ENCODE measurements at places on chromosomes 12 and 14.
A peak's percentile ranks its signal among the peaks of the same experiment; 100 is the strongest.

- no peak for DNase-seq
Measured at GRCh38 chr12:17949558-17950141, 140.3 kb downstream of the RERGL start.

DNA sequence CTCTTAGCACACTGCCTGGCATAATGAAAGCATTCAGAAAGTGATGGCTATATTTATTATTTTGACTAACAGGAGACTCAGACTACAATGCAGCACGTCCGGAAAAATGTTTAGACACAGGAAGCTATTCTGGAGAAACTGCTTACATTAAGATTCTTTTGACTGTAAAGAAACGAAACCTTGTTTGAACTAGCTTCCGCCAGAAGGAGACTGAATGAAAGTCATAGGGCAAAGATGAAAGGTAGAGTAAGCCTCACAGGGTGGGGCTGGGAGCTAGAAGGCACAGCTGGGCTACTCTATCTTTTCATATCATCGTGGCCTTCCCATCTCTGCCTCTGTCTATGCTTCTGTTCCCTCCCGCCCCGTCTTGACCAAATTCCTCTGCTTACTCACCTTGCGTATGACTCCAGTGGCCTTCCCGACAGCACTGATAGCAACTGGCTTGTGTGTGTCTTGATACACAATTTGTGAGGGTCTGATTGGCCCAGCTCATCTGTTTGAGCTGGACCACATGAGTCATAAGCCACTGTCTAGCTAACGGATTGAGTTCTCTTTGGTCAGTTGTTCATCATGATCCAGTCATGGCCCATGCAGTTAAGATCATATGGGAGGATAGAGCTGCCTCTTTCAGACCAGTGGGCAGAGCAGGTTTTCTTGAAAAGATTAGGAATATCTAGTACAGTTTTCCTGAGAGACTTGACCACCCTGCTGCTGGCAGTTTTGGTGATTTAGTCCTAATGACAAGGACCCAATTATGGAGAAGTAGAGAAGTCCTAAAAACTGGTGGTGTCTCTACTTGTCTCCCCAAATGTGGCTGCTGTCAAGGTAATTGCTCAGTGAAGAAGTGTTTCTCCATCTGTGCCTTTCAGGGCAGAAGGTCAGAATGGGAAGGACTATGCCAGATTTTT, 151.5 kb upstream of the SLC38A2 start:
- no peak for DNase-seq

- no peak for DNase-seq
Measured at GRCh38 chr12:88570103-88570502, 10.2 kb downstream of the KITLG start.

GRCh38 chr12:29147731-29148595, 1.1 kb upstream of the FAR2 start:
- no peak for DNase-seq

DNA sequence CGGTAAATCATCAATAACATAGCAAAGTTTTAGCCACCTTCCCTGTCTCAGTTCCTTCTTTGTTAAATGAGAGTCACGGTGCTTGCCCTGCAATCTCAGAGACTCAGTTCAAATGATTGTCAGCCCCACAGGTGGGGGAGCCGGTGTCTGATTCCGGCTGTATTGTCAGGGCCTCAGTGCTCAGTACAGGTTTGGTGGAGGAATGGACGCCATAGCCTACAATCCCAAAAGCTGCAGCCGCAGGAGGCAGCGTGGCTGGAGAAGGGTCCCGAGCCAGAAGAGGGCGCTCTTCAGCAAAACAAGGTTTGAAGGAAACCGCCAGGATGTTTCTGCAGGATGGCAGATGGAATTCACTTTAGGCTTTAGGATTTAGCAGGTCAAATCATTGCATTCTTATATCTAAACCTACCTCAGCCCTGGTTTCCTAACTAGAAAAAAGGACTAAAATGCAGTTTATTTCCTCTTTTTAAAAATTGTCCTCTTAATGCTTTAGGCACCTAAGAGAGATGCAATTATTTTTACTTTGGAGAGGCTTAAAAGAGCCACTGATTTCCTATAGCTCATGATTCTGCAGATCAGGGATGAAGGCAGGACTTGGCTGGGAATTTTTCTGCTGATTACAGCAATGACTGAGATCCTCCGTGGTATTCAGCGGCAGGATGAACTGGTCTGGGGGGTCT, 29.2 kb downstream of the FOS start:
- DNase-seq, result peak; percentile 78

DNA sequence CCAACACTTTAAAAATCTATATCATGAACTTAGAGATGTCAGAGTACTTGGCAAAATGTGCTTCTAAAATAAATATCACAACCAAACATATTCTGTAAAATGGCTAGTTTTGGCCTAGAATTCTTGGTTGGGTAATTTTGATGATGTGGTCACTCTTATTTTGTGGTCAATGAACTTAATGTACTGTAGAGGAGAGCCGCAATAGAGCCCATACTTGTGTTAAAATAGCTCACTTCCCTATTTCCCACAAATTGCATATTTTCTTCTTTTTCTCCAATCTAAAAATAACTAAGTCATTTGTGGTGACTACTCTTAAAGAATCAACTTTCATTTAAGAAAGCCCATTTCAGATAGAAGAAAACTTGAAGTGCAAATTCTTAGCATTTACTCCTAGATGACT, 619.4 kb downstream of the CCER1 start:
- no peak for DNase-seq

DNA sequence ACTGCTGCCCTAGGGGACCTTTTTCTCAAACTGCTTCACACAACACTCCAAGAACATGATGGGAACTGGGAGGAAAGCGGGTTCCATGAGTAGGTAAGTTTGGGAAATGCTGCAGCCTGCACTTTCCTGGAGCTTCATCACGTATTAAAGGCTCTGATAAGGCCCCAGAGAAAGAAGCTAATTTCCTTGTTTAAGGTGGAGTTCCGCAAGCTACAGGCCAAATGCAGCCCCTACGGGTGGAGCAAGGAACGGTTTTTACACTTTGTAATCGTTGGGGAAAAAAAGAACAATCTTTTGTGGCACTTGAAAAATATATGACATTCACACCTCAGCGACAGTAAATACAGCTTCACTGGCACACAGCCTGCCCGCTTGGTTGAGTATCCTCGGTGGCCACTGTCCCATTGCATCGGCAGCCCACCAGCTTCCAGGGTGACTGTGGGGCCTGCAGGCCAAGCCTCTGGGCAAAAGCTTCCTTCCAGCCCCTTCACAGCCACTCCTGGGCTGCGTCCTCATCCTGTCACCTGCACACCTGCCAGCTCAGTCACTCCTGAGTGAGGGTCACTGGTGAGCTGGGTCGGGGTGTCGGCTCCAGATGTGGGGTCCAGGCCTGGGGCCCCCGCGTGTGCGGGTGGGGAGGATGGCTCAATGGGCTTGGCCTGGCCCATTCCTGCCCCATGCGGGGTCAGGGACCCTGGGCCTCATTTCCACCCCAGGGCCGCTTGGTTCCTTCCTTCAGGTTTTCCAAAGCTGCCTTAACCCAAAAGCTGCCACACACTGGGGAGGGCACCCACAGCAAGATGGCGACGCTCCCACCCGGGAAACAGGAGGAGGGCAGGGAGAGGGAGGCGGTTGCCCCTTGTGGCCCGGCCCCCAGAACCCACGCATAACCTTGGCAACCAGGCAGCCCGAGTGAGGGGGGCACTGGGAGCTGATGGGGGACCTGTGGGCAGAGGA, 2.4 kb downstream of the AMN start:
- DNase-seq, result no peak

DNA sequence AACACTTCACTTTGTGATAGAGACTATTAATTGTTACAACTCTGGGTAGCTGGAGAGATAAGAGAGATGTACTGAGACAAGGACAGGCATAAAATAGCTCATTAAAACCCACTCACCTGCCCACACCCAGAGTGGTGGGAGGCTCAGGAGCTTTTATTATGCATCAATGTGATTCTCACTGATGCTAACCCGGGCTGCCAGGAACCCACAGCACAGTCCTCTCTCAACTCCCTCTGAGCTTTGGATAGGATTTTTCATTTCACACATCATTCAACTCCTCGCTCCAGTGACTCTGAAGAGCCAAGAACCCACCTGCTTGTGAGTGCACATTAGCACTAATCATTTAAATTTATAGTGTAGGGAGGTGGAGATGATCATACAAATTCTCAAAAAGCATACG, 827.9 kb downstream of the FLRT2 start:
- DNase-seq, result no peak

DNA sequence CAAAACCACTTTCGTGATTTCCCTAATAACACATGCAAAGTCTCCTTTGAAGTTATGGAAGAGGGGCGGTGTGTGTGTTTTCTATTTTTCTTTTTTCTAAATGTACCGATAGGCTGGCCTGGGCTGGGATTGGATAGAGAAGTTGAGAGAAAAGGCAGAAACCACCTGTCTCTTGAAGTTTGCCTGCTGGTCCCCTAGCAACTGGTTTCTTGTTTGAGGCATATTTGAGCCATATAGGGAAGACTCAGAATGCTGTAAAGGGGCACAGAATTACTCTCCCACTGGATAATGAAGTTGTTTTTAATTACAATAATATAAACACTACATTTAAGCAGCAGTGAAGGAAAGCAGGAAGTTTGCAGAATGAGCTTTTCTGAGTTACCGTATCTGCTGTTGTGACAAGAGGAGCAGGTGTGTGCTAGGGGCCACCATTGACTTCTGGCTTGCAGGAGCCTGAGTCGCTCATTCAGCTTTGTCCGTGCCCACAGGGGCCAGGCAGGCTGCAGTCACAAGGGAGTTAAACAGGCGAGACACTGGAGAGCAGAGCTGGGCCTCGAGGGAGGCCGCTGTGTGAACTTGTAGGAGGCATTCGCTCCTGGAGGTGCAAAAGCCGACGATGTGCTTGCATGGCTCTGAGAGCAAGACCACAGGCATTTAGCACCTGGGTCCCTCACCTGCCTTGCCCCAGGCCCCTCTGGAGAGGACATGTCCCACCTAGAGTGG, 173.8 kb upstream of the RGS6 start:
- no peak for DNase-seq

DNA sequence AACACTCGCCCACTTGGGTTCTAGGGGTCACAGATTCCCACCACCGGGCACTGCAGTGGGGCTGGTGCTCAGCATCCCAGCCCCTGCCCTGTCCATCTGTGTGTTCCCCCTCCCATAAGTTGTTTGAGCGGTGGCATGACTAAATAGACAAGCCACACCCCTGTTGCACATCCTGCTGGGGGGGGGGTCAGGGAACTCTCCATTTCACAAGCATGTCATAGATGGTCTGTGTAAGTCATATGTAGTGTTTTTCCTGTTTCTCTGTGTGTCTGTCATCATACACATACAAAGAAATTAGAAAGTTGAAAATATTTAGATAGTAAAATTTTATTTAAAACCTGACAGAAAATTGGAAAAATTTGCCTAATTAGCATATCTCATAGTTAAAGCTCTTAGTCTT, 270.2 kb downstream of the IPO8 start:
- DNase-seq, result no peak

DNA sequence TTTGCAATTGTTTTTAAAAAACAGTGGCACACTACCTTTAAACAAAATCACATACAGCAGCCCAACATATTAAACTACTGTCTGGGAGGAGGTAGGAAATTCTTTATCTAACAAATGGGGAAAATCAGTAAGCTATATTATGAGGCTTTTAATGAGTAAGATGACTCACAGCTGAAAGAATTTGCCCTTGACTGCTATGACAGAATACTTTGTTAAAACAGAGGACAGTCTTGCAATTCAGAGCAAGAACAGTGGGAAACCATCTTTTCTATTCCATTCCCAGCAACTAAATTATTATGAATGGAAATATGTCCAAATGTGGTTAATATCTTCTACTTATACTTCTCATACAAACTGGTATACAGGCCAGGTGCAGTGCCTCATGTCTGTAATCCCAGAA, 49.2 kb upstream of the SGPP1 start:
- no peak for DNase-seq

DNA sequence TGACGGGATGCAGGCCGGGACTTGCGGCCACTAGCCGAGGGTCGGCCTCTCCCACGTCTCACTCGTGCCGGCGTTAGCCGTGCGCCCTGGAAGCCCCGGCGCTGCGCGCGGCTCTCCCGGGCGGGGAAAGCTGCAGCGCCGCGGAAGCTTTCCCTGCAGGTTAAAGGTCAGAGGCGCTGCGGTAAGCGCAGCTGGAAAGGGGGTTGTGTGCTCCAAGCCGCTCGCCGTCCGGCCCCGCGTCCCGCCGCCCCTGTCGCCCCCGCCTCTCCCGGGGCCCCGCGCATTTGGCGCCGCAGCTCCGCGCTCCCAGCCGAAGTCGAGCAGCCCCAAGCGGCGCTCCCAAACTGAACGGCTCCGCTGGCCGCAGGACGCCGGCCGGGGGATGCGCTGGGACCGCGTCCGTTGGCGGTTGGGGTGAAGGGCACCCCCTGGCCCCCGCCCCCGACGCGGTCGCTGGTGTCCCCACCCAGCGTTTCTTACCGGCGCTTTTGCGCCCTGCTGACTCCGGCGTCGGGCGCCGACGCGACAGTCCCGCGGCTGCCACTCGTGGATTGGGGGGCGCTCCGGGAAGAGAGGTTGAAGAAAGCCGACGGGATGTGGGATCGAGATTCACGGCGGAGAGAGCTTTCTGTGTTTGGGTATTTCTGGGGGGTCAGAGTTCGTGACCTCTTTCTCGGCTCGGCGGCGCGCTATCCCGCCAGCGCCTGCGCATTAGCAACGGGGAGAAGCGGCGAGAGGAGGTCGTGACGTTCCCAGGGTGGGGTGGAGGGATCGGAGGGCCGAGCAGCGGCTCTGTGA, at the start of gene NR2C1:
TSS of gene NR2C1 (minus strand) at position 719 of the 798 bp plus-strand sequence. CDS start 6,234 bp downstream, outside the sequence.
- peak; percentile 90 for DNase-seq

- DNase-seq, result no peak
Measured at GRCh38 chr12:45183246-45183645, 32.6 kb upstream of the ANO6 start.

DNA sequence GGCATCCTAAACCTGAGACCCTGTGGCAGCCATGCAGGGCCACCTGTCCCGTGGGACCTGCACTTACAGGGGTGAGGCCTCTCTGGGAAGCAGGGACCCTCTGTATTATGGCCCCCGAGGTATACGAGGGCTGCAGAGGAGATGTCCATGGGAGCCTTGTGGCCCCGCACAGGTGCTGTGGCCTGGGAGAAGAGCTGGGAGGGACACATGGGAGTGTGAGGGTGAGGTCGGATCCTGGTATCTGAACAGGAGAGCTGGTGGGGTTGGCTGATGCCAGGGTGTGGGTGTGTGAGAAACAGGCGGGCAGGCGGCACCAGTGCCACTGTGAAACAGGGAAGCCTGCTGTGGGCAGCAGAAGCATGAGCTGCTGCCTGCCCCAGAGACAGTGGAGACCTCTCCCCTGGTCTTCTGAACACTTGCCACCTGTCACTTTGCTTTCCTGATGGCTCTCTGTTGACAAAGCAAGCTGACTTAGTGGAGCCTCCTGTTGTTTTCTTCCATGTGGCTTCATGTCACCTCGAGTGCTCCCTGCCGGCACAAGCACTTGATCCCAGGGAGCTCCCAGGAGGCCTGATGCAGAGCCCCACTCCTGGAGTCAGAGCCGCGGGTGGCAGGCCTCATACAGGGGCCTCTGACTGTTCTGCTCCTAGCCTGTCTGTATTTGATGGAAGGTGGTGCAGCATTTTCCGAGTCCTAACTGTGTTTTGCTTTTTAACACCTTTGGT, 19.8 kb upstream of the AMN start:
- DNase-seq, result no peak

DNA sequence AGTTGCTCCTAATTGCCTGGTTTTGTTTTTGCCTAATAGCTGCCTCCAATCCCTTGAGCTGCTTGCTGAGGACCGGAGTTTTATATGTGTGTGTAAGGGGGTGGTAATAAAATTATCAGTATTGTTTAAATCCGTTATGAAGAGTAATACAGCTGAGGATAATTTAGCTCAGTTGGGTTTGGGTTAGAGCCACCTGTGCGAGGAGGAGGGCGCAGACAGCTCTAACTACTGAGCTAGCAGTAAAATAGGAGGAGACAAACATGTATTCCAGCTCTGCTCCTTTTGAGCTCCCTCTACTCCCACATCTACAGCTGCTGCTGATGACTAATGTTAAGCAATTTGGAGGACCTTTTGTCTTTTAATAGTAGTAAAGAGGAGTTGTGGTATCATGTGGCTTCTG, 61.5 kb downstream of the SPATS2 start:
- no peak for DNase-seq

Data from anterior cingulate cortex (tissue), 58 donors.